ENCODE measurements at places on chromosomes 13 and 19. TPM values are rescaled to one million over a fixed set of nuclear protein-coding genes. Genes with fewer than 3 reads are reported as not detected.

The GSX1 gene
- not detected for polyA plus RNA-seq

The APOE gene
- 109 TPM for polyA plus RNA-seq

DNA sequence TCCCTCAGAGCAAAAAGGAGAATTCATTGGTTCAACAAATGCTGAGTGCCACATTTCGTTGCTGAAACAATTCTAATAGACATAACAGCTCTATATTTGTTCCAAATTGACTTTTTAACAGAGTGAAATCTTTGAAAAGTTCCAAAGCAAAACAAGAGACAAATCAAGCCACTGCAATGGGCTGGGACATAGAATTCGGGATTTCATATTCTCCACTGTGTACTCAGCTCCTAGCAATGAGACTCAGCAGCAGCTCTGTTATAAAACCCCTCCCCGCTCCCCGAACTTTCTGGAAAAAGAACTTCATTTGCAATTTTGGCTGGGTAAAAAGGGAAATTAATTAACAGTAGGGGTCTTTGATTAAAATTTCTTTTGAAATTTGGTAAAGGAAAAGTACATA is 11.3 kb downstream of the RFX2 start:
- no peak for DNase-seq

DNA sequence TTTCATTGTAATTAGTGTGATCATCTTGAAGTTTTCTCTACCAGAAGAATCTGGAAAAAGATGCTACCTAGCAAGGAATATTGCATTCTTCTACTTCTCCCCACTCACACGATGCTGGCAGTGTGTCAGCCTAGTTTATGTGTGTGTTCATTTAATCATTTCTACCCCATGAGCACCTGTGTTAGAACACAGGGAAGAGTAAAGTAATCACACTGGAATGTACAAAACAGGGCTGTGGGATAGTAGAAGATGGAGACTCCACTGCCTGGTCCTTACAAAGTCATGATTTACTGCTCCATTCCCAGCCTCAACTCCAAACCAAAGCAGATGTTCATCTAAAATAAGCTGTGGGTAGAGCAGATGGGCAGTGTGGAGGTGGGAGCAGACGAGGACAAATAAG is 47.7 kb upstream of the RGCC start:
- DNase-seq = no peak

GRCh38 chr13:101520672-101521071 is 68.2 kb downstream of the ITGBL1 start:
- no peak for DNase-seq
